ENCODE measurements at places on chromosomes 12 and 14.

GRCh38 chr14:92601757-92602417 lies 88.3 kb downstream of the RIN3 start:
- no peak for DNase-seq

DNA sequence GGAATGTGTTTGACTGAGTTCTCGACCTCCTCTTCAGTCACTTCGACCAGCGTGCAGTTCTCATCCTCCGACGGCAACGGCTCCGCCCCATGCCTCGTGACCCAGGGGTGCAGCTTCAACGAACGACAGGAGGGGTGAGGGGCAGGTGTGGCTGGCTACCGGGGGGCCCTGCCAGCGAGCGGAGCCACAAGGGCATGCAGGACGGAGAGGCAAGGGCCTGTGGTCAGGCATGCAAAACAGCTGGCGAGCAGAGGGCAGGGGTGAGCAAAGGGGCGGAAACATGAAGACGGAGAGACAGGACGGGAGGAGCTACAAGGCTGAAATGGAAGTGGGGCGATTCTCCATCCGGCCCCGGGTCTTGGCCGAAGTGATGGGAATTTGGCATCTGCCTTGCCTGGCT lies 38.7 kb downstream of the P2RX4 start:
- DNase-seq: peak; percentile 69

- DNase-seq: no peak
Observed at GRCh38 chr12:81874166-81874565, 115.0 kb upstream of the PPFIA2 start.

GRCh38 chr14:96177766-96178375 lies 26.8 kb upstream of the BDKRB2 start:
- peak; percentile 62 for DNase-seq

DNA sequence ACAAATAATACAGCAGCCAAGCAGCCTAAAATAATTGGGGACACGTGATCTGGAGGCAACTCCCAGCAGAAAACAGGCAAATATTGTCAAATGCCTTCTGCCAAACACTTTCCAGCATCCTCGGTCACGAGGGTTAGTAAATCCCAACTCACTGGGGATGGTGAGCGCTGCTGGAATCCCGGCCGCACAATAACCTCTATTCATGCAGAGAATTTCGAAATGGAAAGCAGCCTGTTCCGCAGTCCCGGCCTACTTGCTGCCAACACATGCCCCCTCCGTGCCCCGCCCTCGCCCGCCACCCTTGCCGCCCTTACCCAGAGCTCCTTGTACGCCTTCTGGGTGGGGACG lies 62.2 kb downstream of the RFX4 start:
- no peak for DNase-seq

- no peak for DNase-seq
Observed at GRCh38 chr14:38710881-38711280, 392.2 kb downstream of the SEC23A start.

Data from GM13976 (cell line).